ENCODE measurements at places on chromosomes 3 and 15.

DNA sequence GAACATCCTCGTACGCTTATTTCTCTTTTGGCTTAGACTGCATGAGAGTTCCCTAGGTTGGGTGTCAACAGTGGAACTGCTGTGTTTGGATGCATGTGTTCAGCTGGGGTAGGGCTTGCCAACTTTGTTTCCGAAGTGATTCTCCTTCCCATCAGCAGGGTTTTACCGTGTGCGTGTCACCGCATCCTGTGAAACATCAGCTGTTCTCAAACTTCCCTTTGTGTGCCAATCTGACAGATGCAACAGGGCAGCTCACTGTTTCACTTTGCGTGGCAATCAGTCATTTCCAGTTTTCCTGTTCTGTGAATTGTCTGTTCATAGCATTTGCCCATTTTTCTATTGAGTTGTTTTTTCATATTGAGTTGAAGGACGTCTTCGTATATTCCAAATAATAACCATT, 218.8 kb downstream of the VPS13C start:
- no peak for DNase-seq

GRCh38 chr15:64731012-64731804, 44.2 kb downstream of the RBPMS2 start:
- DNase-seq, result no peak

- peak; percentile 42 for DNase-seq
Observed at GRCh38 chr3:167941234-167941995, 154.3 kb downstream of the GOLIM4 start.

DNA sequence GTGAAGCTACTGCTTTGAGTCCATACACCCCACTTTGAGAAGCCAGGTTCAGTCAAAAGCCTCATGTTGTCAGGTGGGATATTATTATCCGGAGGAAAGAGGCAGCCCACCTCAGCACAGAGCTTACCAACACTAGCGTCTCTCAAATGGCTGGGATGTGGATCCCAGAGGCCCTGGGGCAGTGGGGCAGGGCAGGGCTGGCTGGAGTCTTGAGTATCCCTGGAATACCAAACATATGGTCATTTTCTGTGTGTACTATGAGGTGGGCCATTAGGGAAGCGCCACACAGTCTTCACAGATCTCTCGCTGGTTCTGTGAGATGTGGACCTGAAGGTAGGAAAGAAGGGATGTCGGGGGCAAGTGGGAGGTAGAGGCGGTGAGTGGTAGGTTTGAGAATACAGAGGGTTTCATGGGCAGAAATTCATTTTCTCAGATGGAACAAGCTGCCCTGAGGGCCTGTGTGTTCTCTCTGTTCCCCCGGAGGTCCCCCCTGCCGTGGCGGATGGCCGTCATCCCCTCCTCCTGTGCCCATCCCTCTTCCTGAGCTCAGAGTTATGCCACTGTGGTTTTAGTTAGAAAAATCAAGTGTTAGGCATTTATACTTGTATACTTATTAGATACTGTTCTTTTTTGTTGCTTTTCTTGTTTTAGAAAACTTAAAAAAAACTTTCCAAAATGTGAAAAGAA, 66.4 kb downstream of the USP13 start:
- no peak for DNase-seq

DNA sequence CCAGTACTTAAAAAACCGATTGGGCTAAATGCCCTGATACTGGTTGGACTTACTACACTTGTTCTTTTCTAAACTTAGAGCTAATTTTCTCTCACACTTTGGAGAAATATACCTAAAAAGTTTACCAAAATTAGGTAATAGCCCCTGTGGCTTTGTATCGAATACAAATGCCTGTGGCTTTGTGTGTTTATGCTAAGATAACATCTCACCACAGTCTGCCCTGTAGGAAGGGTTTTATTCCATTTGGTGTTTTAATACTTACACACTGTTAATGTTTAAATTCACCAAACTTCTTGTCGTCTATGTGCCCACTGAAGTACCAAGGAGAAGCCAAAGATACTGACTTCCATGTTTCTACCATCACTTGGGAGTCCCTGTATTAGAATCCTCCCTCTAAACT, 66.4 kb downstream of the BCHE start:
- DNase-seq, result no peak

DNA sequence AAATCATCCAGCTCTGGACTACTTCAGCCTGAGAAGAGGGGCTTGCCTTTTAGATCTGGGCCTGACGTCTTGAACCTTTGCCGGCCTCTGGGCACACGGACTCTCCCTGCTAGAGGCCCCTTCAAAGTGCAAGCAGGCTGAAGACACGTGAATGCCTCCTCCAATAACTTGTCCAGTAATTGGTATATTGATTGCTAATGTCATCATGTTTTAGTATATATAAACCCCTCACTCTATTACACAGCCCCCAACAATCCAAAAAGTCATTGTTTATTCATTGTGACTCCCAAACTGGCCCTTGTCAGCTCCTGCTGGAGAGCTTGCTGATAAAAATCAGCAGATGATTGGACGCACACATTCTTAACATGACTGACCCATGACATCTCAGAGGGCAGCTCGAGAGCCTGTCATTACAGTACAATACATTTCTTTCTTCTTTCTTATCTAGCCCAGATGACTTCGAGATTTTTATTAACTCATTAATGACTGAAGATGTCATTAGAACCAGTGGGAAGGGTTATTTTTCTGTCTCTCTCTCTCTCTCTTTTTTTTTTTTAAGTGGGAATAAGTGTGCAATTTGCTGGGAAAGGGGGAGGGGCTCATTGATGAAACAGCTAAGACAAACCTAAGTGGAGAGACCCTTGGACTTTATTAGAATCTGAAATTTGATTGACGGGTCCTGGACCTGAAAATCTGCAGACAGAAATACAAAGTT, 65.5 kb upstream of the NR2F2 start:
- no peak for DNase-seq

- DNase-seq, result no peak
Observed at GRCh38 chr3:148078658-148079057, 619.0 kb upstream of the AGTR1 start.

- DNase-seq, result no peak
Observed at GRCh38 chr3:33910031-33910430, 111.6 kb downstream of the PDCD6IP start.

DNA sequence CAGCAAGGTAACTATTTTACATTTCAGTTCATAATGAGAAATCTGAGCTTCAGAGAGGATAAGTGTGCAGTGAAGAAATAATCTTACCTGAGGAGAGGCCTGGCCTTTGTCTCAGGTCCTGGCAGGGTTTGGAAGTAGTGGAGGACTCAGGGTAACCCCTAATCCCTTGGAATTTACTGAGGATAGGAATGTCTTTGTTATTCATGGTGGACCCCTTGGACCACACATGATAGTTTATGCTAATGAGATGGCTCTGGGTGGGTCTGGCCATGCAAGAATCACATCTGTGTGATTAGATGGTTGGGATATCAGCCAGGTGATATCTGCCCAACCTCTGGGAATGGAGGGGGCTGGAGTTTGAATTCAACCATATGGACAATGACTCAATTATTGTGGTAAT, 65.0 kb upstream of the DAZL start:
- no peak for DNase-seq

GRCh38 chr3:151037746-151038477, 47.6 kb upstream of the MED12L start:
- DNase-seq, result peak; percentile 78

DNA sequence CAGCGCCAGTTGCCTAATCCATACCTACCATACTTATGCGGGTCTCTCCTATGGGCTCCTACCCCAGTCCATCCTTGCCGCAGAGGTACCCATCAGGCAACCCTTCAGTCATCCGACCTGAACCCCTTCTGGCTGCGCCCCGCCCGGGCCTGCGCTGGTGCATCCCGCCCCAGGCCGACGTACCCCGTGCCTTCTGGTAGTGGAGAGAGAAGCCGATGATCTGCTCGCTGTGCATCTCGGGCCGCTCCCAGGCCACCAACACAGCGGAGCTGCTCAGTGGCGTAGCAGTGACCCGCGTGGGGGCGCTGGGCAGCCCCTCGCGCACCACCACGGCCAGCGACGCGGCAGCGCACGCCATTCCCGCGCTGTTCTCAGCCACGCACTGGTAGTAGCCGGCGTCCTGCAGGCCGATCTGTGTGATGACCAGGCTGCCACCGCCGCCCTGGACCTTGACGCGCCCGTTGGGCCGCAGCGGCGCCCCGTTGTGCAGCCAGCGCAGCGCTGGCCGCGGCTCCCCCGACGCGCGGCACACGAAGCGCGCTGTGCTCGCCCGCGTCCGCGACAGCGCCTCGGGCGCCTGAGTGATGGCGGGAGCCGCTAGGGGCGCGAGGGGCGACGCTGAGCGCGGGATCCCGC, 17.9 kb upstream of the IGDCC3 start:
- DNase-seq, result no peak

- DNase-seq, result no peak
Observed at GRCh38 chr3:48372862-48373435, 930 bp downstream of the FBXW12 start.

DNA sequence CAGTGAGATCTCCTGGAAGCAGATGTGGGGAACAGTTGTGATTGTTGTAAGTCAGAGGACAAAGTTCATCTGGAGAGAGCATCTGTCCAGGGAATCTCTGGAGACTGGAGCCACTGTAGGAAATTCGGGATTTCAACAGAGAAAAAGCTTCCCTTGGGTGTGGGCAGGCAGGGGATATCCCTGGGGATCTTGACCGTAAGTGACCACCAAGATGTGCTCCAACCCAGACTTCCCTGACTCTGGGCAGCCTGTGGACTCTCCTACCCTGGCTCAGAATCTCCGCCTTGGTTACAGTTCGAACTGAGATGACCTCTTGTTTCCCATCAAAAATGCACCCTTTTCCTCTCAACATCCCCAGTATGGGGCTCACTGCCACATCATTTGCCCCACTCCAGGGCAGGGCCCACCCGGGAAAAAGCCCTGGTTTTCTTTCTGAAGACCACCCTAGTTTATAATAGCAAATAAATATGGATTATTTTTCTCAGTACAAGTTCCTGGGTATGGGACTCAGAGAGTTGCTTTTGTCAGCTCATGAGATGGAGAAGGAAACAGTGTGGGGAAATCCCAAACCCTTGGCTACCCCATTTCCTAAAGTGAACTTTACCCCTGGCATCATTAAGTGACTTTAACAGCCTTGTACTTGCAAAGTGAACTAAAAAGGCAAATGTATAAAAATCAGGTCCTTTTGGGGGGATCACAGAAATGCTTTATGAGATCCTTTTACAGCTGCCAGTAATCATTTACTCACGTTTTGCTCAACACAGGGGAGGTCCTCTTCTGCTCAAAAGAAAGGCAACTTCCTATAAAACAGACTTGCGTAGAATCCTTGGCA, 89.9 kb downstream of the CCNL1 start:
- DNase-seq, result no peak

- no peak for DNase-seq
Observed at GRCh38 chr3:43054754-43055153, 51.1 kb downstream of the POMGNT2 start.

DNA sequence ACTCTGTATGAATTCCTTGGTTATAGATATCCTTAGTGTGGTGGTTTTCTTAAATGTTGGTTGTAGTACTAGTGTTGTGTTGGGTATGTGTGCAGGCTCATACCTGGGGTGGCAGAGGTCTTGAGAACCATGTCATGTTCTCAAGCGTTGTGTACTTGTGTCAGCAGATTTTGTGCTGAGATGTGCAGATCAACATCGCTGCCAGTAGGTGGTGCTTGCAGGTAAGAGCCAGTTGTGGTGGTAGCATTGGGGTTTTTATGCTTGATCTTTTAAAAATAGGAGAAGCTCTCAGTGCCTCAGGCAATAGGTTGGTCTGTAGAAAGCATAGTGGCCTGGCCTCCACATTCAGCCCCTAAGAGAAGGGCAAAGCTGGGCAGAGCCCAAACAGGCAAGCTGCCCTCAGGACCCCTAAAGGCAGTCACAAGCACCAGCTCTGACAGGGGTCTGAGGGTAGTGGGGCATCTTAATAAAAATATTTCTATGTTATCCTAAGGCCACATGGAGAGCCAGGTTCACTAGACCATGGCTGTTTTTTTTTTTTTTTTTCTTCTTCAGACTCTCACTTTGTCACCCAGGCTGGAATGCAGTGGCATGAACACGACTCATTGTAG, 164.0 kb downstream of the IL20RB start:
- no peak for DNase-seq

DNA sequence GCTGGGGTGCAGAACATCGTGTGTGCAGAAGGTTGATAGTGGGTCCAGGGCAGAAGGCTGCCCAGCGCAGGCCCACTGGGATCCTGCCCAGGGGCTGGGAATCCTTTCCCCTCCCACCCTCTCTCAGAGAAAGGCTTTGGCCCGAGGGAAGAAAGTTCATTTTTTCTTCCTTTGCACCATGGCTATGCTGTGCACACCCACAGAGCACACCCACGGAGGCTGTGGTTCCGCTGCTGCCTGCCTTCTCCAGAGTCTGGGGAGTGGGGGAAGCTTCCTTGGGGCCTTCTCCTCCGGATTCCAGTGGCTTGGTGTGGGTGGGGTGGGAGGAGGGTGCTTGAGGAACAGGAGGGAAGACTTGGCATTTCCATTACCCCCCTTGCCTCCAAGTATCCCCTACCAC, 7.0 kb upstream of the PRKCD start:
- DNase-seq, result no peak
